Activated CD8-positive, alpha-beta T cell treated with anti-CD3 and anti-CD28 coated beads, Interleukin-2, amount 10 ng/mL, durations not matched to agents 7 days and 5 days (primary cell): ENCODE measurements at places on chromosomes 12 and 14.
A peak's percentile ranks its signal among the peaks of the same experiment; 100 is the strongest.

DNA sequence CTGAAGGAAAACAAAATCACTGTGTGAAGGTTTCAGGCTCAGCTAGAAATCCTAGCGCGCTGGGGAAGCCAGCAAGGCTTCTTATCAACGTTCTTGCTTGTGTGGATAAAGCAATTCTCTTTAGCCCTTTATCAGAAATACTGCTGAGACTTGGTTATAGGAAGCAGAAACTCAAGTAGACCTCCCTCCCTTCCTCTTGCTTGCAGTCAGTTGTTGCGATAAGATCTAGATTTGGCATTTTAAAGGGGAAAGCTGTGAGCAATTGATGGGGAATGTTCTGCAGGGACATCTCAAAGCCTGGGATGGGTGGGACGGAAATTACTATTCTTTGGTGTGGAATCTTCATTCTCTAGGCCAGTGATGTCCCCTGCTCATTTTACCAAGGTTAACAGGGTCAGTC, 76.4 kb upstream of the ANO4 start:
- no peak for DNase-seq

DNA sequence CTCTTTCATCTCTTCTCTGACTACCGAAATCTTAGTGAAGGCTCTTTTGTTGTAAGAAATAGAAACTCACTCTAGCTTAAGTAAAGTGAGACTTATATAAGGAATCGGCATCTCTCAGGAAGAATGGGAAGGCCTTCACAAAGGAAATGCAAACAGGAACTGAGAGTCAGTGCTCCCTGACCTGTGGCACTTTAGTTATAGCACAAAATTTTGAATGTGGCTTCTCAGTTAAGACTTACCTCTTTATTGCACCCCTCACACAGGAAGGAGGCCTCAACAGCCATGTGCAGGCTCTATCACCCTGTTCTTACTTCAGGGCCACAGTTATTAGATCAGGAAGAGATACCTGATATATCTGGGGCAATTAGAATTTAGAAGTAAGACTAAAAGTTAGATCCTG, 224.7 kb upstream of the EGLN3 start:
- no peak for DNase-seq

GRCh38 chr12:102833687-102834441, 83.2 kb downstream of the PAH start:
- no peak for DNase-seq

- DNase-seq: no peak
These were observed 22.8 kb downstream of the HEBP1 start for GRCh38 chr12:12977231-12977630.

DNA sequence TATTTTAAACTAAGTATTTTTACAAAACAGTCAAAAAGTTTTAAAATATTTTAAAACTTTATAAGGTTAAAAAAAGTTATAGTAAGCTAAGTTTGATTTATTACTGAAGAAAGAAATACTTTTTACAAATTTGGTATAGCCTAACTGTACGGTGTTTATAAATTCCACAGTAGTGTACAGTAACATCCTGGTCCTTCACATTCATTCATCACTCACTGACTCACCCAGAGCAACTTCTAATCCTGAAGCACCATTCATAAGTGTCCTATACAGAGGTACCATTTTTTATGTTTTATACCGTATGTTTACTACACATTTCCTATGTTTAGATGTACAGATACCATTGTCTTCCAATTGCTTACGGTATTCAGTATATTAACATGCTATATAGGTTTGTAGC, 170.0 kb downstream of the KLHL28 start:
- DNase-seq: no peak

DNA sequence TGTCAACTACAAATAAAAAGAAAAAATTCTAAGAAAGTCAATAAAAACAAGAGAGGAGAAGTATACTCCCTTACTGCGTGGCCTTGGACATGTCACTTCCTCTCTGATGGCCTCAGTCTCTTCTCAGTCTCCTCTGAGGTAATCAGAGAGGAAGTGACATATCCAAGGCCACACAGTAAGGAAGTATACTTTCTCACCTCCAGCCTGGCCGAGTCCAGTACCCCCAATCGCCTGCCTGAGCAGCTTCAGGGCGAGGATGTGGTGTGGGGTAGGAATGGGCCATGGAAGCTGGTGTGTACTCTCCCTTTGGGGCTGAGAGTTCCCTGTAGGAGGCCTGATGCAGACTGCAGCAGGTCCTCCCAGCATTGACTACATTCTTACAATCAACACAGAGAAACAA, 15.8 kb downstream of the VDR start:
- peak; percentile 64 for DNase-seq

- DNase-seq: no peak
These were observed 6.1 kb downstream of the HOXC5 start for GRCh38 chr12:54038871-54039414.

GRCh38 chr12:121227294-121227693, 17.4 kb downstream of the P2RX4 start:
- no peak for DNase-seq

DNA sequence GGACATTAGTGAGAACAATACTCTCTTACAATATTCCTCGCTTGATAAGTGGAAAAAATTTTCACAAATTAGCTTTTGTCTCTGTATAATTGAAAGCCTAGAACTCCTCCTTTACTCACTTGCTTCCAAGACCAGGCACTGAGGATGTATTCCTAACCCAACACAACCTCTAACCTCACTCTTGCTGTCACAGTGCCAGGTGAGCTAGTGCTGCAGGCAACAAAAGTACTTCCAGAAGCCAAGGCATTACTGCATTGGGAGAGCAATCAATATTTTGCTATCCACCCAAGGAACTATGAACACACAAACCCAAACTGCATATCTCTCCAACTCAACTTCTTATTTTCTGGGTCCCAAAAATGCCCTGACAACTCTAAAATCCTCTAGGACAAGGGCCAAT, 1081.0 kb downstream of the VRK1 start:
- no peak for DNase-seq

GRCh38 chr14:102905116-102906108, 17.1 kb upstream of the AMN start:
- no peak for DNase-seq

GRCh38 chr12:94812345-94812744, 162.0 kb upstream of the TMCC3 start:
- no peak for DNase-seq

- no peak for DNase-seq
These were observed 3.0 kb downstream of the SCAF11 start for GRCh38 chr12:45987340-45987727.
